Left forelimb (tissue), 1 donor: ENCODE measurements at places on chromosomes 11 and 22.

DNA sequence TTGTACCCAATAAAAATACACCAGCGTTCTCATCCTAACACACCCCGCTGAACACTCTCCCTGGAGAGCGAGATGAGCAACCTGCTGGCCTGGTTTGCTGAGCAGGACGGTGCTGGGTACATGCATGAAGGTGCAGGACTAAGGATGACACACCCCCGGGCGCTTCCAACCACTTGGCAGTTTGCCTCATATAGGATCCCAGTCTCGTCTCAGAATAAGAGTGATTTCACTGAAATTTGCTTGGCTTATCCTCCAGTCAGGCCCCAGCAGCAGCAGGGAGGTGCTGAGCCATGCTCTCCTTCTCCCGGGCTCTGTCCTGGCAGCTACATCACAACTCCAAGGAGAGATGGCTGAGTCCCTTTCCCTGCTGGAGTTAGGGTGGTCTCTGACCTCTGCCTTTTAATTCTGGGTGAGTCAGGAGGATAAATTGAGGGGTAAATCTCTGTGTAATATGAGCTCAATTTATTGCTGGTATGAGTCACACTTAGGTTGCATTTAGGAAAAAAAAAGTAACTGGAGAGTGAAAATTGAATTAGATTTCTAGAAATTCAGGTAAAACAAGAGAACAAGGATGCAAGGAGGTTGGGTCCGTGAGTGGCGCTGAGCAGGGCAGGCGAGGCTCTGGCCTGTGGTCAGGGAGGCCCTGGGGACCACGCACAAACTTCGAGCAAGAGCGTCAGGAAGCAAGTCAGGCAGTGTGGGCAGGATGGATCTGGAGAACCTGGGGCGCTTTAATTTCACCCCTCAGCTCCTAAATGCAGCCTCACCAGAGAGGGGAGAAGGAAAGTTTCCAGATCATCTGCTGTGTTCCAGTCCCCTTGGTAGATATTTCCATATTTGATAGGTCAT lies 974.0 kb downstream of the TBC1D22A start:
- no peak for DNase-seq

GRCh38 chr22:25007444-25008106 lies 55.1 kb downstream of the KIAA1671 start:
- no peak for DNase-seq

GRCh38 chr11:80862011-80862410 lies 1421.2 kb upstream of the TENM4 start:
- no peak for DNase-seq

- DNase-seq, result no peak
Observed at GRCh38 chr22:35335936-35336781, 36.5 kb downstream of the TOM1 start.

DNA sequence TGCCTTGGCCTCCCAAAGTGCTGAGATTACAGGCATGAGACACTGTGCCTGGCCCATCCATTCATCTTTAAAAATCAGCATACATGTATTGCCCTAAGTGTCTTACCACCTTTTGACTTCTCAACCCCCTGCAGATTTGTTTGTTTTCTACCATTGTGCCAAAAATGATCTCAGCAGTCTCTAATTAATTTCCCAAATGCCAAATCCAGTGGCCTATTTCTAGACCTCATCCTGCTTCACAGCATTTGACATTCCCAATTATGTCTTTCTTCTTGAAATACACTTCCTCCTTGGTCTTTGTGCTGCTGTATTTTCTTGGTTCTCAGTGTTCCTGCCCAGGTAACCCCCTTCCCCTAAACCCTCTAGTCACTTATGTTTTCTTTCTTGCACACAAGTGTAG lies 46.0 kb upstream of the GRAMD1B start:
- DNase-seq, result no peak

DNA sequence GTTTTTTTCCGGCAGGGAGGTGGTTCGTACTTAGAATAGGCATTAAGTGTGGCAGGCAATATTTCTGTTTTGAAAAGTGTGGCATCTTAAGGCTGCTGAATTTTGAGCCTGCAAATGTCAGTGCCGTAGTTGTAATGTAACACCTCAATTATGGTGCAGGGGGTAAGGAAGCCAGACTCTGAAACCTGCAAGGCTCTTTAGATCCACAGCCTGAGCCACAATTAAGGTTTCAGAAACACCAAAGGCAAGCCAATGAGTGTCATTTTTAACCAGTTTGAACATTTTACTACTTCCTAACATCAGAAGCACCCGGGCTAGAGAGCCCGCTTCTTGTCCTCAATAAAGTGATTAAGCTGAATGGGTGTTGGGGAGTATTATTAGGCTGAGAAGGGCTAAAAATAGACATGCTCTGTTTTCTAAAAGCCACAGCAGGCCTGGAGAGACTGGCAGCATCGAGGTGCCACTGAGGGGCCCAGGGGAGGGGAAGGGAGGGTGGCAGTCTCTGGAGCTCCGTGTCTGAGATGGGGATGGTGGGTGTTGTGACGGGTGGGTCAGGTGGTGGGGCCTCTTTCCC lies 113.4 kb downstream of the ZBTB16 start:
- no peak for DNase-seq

DNA sequence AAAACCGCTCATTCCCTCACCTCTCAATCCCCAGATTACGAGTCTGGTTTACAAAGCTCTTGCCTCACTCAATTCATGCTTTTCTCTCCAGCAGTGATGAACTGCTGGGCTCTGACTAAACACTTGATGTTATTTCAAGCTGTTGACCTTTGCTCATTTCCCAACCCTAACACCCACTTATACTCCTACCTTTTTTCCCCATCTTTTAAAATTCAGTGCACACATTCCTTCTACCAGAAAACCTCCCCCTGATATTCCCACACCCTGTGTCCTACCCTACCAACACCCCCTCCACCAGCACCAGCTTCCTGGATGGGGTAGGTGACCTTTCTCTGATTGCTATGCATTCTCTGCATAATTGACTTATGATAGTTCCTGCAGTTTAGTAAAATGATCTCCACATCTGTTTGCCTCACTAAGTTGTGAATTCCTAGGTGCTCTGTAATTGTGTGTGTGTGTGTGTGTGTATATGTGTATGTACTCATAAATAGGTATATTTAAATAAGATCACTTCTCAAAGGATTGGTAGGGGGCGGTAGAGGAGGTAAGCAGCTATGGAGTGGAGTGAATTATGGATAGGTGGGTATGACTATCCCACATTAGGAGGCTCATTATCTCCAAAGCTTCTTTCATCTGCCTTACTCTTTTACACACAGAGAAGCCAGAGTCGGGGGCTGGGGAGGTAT lies 842 bp downstream of the HEPACAM start:
- no peak for DNase-seq

GRCh38 chr11:63536669-63537292 lies at the start of gene PLAAT4:
TSS of gene PLAAT4 (plus strand) at chr11:63536808. CDS start at chr11:63536869, 61 bp downstream.
- no peak for DNase-seq

DNA sequence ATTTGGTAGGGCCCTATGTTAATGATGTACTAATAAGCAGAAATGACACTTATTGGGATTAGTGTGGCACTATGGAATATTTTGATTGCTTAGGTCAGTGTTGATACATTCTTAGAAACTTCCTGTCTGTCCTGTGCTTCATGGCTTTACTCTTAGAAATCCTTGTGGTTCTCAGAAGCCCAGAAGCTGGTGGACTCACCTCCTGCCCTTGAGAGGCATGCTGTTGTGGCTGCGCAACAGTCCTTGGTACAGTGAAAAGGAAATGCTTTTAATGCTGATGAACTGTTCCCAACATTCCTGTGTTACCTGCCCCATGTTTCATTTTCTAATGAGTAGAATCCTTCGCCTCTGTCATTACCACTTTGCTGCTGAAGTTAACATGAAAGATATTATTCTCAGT lies 52.4 kb upstream of the MYO18B start:
- no peak for DNase-seq

GRCh38 chr11:120112174-120112796 lies 25.6 kb downstream of the TRIM29 start:
- DNase-seq, result no peak

DNA sequence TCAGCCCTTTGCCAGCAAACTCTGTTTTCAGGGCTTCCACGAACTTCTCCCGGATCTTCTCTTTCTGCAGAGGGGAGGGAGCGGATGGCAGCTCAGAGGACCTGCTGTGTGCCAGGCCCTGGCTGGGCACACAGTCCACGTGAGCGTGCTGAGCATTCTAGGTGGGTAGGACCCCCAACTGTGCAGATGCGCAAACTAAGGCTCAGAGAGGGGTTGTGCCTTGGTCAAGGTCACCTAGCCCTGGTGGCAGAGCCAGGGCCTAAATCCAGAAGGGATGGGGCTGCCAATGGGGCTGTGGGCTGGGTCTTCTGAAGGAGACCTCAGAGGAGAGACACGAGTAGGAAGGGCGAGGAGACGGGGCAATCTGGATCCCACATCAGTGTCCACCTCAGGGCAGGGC lies 10.8 kb downstream of the PMM1 start:
- no peak for DNase-seq

DNA sequence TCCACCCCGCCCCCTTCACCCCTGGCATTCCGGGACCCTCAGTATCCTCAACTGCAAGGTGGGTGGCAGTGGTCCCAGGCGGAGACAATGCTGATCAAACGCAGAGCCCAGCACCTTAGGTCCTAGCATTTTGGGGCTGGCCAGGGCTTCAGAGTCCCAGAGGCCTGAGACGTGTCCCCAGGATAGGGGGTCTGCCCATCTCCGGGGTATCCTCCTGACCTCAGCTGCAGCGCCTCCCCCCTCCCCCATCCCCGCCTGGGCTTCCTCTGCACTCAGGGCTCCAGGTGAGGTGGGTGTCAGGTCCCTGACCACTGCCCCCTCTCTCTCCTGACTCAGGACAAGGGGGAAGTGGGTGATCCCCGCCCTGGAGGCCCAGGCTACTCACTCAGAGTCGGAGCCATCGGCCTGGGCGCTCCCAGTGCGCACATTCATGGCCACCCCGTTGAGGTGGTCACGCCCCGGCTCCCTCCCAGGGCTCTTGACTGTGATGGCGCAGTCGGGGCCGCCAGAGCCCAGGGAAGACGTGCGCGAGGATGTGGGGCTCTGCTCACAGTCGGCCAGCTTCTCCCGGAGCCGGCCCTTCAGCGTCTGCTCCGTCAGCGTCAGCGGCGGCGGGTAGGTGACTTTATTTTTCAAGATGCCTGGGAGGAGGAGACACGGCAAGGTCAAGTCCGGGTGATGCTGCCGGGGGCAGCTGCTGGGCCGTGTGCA lies 28.3 kb downstream of the TRMU start:
- no peak for DNase-seq

DNA sequence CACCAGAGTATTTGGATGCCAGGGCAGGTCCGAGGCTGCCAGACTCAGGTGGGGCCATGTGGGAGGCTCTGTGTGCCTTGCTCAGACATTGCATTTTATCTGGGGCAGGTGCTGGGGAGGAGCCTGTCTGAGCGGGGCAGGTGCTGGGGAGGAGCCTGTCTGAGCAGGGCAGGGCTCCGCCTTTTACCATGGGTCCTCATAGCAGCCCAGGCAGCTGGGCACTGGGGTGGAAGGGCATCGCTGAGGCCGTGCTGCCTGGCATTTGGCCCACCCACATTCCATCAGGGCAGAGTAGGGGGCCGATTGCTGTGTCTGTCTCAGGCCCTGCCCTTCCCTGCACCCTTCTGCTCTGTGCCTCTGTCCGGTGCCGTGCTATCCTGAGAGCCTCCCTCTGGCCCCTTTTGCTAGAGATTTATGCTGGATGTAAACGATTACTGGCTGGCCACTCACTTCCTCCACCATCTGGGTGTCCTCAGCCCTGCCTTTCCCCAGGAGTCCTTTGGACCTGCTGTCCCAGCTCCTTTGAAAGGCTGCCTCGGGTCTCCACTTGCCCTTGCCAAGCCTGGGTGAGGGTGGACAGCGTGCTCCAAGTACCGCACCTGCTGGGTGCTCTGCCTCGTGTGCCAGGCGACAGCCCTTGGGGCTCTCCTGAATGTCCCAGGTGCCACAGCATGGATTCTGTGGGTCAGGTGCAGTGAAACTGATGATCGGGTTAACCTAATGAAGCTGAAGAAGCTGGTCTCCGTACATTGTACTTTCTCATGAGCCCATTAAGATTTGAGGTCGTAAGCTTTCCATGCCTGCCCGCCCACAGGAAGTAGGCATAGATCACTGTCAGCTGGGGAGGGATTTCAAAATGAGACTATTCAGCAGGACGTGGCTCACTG lies 281.6 kb downstream of the TBC1D22A start:
- no peak for DNase-seq

GRCh38 chr11:106288057-106288456 lies 210.6 kb downstream of the AASDHPPT start:
- DNase-seq, result no peak

GRCh38 chr11:11884351-11884750 lies 42.6 kb downstream of the USP47 start:
- DNase-seq, result no peak

GRCh38 chr11:15941206-15941770 lies 415.1 kb downstream of the SOX6 start:
- DNase-seq, result peak; percentile 86

DNA sequence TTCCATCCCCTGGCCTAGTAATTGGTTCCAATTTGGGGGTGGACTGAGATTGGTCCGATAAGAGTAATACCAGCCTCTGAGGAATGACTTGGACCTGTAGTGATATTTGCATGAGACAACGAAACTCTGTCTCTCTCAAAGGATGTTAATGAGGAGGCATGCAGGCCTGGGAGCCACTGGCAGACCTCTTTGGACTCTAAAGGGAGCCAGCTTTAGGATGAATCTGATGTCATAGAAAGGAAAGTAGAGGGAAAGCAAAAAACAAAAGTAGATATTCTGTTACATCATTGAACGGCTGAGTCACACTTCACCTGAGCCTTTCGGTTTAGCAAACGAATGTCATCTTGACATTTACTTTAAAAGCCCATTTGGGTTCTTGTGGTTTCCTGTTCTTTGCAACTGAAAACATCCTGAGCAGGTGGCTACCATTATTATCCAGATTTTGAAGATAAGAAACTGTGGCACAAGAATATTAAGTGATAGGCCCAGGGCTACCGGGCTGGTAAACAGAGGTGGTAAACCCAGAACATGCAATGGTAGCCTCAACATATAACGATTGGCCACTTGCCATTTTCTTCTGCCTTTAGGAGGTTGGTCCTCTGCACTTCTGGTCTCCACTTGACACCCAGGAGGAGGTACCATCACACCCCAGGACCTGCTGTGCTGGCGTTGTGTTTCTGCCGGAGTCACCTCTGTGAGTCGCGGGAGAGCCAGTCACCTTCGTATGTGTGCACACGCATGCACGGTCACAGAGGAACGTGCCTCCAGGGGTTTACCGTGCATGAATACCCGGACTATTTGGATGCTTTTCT lies 42.7 kb downstream of the RTL6 start:
- DNase-seq, result peak; percentile 55

GRCh38 chr11:121652971-121653370 lies 200.2 kb upstream of the SORL1-AS1 start:
- no peak for DNase-seq

DNA sequence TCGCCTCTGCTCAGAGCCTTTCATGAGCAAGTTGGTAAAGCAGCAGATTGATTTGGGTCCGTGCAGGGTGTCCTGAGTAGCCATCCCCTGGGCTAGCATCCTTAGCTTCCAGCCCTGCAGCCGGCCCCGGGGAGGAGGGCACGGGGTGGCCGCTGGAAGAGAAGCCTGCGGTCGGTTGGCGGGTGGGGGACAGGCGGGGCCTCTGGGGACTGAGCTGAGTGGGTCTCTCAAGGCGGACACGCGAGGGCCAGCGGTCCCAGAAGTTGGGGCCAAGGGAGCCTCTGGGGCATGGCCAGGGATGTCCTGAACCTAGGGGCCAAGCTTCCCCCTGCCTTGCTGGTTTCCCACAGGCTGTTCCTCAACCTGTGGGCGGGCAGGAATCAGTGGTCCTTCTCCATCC lies 143.0 kb downstream of the TBC1D22A start:
- no peak for DNase-seq

- DNase-seq, result no peak
Observed at GRCh38 chr11:70510106-70510505, 111.8 kb downstream of the CTTN start.
